ENCODE measurements at places on chromosomes 3 and 15.

GRCh38 chr3:39052583-39052982, 767 bp downstream of the WDR48 start:
- DNase-seq: no peak

- DNase-seq: no peak
Observed at GRCh38 chr15:31136016-31136415, 34.5 kb upstream of the TRPM1 start.

DNA sequence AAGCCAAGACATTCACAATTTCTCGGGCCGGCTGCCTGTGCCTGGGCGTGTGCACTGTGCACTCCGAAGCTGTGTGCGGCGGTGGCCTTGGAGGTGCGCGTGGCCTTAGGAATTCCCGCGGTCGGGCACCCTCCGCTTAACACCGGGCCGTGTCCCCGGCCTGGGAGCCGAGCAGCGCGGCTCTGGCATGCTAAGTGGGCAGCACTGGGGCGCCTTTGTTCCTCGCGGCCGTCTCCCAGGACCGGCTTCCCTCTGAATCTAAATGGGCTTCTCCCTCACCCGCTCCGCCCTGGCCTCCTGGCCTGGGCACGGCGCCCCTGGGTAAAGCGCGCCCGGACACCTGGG, 498 bp upstream of the ARNT2 start:
- DNase-seq: no peak

DNA sequence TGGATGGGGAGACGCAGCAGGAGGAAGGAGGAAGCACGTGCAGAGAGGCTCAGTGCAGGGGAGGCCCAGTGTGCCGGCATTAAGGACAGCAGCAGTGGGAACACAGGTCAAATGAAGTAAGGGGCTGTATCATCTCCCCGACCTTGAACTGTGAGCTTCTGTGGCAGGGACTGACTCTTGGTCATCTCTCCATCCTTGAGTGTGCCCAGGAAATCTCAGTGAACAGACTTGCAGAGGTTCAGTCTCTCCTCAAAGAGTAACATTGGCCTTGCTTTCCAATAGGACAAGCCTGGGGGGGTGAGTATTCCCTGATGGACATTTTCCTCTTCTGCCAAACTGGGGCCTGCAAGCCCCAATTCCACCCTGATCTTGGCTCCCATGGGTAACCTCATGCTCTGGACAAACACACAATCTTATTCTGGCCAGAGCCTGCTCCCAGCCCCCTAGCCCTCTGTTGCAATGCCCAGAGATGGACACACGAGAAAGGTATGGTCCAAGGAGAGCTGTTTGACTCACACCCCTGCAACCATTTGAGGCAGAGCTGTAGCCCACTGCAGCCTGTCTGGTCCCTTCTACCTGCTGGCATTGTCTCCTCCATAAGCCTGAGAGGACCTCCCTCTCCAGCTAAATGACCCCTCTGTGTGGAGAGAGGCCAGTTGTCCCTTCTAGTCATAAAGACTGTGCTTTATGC, 50.9 kb downstream of the TLE3 start:
- DNase-seq: no peak

DNA sequence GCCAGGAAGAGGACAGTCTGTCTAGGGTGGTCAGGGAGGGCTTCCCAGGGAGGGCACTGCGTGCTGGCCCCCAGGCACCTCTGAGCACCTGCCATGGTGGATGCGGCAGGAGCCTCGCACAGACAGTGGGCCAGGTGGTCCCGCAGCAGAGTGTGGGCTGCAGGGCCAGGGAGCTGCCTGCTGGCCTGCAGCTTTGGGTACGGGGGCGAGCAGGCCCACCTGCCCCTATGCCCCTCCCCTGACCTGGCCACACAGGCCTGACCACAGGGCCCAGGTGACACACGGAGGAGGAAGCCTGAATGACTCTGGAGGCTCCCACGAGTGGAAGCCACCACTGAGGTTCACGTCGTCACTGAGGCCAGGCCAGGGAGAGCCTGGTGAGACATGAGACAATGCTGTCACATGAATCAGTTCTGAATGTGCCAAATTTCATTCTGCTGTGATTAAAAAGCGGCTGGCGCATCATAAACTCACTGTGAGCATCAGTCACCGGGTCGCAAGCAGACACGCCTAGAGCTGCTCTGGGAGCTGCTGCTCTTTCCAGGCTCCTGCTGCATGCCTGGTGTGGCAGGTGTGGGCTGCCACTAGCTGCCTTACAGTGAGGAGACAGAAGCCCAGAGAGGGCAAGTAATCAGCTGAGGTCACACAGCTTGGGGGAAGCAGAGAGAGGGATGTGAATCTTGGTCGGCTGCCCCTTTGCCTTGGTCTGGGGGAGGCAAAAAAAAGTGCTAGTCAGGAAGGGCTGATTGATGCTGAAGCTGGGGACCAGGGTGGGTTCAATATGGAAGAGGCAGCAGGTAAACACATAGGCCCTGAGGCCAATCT, 39.5 kb upstream of the IQSEC1 start:
- DNase-seq: no peak

GRCh38 chr3:51391566-51392354, 675 bp downstream of the RBM15B start:
- peak; percentile 29 for DNase-seq

DNA sequence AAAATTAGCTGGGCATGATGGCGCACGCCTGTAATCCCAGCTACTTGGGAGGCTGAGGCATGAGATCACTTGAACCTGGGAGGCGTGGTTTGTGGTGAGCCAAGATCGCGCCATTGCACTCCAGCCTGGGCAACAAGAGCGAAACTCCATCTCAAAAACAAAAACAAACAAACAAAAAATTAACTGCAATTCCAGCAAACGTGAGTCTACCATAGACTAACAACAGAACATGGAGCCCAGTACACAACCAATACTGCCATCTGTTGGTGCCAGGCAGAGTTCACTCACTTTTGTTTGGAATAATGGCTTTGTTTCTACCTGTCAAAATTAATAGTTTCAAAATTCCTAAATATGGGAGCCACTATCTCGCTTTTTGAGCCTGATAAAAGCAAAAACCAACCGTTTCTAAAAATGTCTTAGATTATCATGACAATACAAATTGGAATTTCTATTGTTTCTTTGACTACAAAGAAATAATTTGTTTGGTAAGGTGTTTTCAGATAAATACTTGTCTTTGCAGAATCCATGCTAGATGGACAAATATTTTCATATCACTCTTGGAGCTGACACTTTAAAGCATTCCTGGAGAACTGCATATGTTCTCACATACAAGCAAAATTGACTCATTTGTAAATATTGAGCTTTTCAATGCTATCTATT, 45.0 kb downstream of the GPR176 start:
- no peak for DNase-seq

GRCh38 chr15:75069301-75069925, 46.0 kb downstream of the PPCDC start:
- no peak for DNase-seq

DNA sequence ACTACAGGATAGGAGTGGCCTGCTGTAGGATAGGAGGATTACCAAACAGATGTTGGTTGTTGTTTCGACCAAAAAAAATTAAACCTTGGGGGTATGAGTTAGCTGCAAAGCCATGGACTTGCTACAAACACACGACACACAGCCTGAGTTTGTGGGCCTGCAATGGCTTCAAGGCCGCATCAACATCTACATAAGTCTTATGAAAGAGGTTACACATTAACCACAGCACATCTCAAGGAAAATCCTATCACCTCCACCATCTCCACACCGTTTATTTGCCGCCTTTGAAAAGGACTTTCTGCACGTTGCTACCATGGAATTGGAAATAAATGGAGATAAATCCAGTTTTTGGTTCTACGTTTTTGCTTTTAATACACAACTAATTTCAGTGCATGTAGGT, 23.0 kb downstream of the LRIG1 start:
- no peak for DNase-seq

DNA sequence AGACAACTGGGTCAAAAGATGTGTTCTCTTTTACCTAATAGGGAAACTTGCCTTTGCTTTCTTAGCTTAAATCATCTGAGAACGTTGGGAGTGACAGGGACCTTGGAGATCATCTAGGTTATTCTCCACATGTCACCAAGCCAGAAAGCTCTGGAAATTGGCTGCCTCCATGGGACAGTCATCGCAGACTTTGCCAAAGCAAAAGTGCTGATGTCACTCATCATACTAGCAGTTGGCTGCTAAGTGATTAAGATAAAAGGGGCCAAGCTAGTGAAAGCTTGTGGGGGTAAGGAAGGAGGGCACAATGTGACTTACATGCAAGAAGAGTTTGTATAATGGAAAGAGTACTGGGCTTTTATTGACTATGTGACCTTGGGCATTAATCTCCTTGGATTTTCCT, 198.0 kb upstream of the PFN2 start:
- no peak for DNase-seq

DNA sequence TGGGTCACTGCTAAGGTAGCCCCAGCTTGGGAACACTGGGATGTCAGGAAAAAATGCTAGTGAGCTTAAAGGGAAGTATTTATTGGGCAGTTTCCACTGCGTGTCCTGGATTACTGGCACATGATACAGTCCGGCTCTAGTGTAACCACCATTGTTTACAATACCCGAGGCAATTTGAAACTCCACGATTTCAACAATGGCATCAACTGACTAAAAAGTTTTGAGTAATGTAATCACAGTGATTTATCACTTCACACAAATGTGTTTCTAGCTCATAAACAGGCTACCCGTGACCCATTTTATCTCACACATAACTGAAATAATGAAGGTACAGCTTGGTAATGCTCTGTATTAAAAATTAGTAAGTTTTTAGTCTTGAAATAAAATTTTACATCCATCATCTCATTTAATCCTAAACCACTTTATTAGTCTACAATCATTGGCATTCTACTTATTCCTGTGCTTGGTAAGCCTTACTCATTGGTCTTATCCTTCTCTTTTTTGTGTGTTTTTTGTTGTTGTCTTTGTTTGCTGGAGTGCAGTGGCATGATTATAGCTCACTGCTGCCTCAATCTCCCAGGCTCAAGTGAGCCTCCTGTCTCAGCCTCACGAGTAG, 7.6 kb downstream of the ZMAT3 start:
- no peak for DNase-seq

DNA sequence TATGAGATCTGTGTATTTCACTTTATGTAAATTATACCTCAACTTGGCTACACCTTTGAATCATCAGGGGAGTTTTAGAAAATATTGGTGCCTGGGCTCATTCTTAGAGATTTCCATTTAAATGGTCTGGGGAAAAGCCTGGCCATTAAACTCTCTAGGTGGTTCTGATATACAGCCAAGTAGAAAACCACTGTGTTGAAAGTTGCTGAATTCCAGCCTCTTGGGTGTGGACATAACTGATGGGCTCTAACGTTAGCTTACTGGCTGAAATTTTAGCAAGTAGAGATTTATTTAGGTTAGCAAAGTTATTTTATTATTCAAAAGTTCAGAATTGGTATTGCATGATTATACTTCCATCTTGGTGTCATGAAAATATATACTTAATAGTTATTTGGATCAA, 84.1 kb downstream of the ATG7 start:
- no peak for DNase-seq

GRCh38 chr15:91886878-91887277, 33.4 kb downstream of the SLCO3A1 start:
- no peak for DNase-seq

DNA sequence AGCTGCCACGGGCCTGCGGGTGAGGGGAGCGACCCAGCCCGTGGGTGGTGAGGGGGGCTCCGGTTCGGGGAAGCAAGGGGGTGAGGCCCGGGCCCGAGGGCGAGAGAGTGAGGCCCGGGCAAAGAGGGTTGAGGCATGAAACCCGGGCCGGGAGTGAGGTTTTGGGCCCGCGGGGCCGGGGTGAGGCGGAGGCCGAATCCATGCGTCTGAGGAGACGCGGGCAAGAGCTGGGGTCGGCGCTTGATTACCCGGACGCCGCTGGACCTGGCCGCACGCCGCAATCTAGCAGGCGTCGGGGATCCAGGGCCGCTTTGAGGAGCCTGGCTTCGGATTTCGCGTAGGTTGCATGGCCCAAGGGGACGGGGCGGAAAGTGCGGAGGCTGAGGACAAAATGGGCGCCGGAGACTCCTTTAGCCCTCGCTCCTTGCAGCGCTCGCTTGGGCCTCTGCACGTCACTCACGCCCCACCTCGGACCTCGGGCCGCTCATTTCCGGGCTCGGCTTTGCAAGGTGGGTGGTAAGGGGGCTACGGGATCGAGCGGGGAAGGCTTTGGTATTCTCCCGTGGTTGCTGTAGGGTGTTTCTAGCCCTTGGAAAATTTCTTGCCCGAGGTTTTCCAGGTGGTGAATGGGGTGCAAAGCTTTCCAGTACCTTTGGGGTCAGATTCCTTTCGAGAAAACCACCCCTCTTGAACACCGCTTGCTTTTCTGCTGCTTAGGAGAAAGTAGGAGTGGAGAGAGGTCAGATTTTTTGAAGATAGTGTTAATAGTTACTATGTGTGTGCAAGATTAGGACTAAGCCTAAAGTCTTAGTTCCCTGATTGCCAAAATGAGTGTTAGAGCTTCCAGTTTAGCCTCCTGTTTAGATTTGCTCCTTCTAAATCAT, 827 bp downstream of the SLC25A36 start:
- peak; percentile 14 for DNase-seq

DNA sequence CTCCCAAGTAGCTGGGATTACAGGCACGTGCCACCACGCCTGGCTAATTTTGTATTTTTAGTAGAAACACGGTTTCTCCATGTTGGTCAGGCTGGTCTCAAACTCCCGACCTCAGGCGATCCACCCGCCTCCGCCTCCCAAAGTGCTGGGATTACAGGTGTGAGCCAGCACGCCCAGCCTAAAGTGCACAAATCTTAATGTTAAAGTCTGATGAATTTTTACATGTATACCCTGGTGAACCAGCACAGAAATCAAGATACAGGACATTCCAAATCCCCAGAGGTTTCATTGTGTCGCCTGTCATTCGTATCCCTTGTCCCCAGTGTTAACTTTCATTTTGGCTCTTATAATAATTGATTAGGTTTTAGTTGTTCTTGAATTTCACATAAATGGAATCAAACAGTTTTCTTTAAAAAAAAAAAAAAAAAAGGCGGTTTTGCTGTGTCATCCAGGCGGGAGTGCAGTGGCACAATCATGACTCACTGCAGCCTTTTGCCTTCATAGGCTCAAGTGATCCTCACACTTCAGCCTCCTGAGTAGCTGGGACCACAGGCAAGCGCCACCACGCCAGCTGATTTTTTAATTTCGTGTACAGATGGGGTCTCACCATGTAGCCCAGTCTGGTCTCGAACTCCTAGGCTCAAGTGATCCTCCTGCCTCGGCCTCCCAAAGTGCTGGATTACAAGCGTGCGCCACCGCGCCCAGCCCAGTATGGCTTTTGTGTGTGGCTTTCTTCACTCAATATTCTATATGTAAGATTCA, 1.5 kb upstream of the TM4SF19 start:
- DNase-seq: no peak

GRCh38 chr15:75070674-75071073, 47.3 kb downstream of the PPCDC start:
- DNase-seq: no peak

- no peak for DNase-seq
Observed at GRCh38 chr3:151197981-151198767, 4.8 kb downstream of the GPR171 start.

GRCh38 chr3:52458031-52458760, 2.8 kb downstream of the NISCH start:
- DNase-seq: no peak

DNA sequence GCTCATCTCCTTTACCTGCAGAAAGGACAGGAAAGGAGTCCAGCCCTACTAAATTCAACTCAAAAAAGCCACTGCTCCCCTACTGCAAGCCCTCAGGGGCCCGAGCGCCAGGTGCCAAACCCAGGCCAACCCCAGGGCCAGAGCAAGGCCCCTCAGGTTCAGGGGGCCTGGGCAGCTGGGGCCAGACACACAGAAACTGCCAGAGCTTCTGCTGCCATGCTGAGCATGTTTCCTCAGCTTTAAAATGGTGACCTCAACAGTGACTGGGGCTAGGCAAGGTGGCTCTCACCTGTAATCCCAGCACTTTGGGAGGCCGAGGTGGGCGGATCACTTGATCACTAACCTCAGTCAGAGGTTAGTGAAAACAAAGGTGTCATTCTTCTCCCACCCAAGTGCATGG, 38.8 kb downstream of the KLHL25 start:
- DNase-seq: no peak
